ENCODE measurements at places on chromosomes 2 and 18. TPM values are rescaled to one million over a fixed set of nuclear protein-coding genes. Genes with fewer than 3 reads are reported as not detected.

DNA sequence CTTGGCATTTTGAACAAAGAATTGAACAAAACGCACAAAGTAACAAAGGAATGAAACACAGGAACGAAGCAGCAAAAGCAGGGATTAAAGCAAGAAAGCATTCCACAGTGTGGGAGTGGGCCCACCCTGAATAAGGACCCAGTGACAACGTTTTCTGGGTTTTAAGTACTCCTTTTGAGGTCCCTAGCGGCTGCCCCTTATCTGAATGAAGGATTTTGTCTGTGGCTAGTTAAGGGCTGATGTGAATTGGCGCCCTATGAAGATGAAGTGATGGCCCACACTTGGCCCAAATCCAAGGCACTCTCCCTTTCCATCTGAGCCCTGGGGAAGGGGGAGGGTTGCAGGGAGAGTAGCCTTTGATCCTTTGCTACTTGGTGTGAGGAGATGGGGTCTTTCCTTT is 7.8 kb upstream of the CCDC141 start:
- DNase-seq: no peak

GRCh38 chr2:219497495-219498279 is 1.0 kb upstream of the GMPPA start:
- peak; percentile 36 for DNase-seq

DNA sequence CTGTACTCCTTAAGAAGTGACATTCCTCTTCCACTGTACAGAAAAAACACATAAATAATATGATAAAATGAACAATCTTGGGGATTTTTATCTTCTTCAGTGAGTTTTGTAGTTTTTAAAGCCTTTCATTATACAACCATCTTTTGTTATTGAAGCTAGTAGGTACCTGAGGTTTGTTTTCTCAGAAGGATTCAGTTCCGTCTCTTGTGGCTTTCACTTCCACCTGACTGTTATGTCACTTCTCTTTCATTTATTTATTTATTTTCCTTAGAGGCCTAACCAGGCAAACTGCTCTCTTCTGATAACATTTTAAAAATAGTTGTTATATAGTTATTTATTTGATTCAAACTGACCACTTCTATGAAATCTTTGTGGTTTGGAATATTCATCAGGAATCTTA is 464.2 kb downstream of the CCDC85A start:
- DNase-seq: no peak

GRCh38 chr2:120227111-120227991 is 4.2 kb upstream of the TMEM185B start:
- DNase-seq: no peak

- DNase-seq: no peak
Observed at GRCh38 chr2:37282746-37283145, 41.9 kb downstream of the PRKD3 start.

The ABHD1 gene
- 1.2 TPM for total RNA-seq

Measured in activated T-helper 2 cell treated with anti-CD3 and anti-CD28 coated beads, Interferon-gamma antibody, Interleukin-2, Interleukin-4, amounts not matched to agents 10 μg/mL and 5 μg/mL and 100 μg/mL, durations not matched to agents 14 hours and 24 hours and 36 hours (primary cell).